Epithelial cell of esophagus (primary cell): ENCODE measurements at places on chromosomes 13 and 19.

- DNase-seq = no peak
Observed at GRCh38 chr19:47353307-47353712, 4.2 kb downstream of the DHX34 start.

DNA sequence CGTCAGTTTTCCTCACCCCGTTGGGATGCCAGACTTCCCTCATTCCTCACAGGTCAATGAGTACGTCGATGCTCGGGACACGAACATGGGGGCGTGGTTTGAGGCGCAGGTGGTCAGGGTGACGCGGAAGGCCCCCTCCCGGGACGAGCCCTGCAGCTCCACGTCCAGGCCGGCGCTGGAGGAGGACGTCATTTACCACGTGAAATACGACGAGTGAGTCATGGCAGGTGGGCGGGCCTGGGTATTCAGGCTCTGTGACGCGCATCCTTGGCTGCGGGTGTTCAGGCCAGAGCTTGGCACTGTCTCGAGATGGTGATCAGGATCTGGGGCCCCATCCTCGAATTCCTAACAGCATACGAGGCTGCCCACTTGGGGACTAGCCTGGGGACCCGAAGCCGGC lies 21.4 kb downstream of the UHRF1 start:
- DNase-seq = no peak

- peak; percentile 9 for DNase-seq
Observed at GRCh38 chr13:41268764-41269163, 5.4 kb upstream of the MTRF1 start.

GRCh38 chr13:48393698-48394085 lies 19.2 kb downstream of the LPAR6 start:
- no peak for DNase-seq

- no peak for DNase-seq
Observed at GRCh38 chr13:49132479-49133002, 87.6 kb upstream of the MLNR start.

DNA sequence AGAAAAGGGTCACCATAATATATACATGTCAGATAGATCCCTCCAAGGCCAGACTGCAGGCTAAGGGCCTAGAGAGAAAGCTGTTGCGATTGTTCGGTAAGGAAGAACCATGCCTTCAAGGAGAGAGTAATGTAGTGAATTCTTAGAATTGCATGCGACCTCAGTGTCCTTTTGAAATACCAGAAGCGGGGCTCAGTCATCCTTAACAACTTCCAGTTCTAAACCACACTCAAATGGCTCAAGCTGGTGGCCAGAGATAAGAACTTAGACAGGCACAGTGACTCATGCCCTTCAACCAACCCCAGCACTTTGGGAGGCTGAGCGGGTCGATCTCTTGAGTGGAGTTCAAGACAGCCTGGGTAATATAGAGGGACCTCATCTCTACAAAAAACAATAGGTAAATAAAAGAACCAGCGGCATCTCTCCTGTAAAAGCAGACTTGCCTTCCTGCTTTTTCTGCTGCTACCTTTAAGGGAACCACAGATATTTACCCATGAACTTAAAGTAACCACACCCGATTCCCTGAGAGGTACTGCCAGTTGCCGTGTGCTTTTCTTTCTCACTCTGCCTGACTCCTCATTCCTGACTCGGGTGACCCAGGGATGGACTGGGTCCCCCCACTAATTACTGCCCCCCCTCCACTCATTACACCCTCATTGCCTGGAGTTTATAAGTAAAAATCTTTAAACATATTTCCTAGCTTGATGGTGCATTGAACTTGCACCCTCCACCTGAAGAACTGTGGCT lies 15.4 kb upstream of the SIGLEC6 start:
- DNase-seq = no peak

DNA sequence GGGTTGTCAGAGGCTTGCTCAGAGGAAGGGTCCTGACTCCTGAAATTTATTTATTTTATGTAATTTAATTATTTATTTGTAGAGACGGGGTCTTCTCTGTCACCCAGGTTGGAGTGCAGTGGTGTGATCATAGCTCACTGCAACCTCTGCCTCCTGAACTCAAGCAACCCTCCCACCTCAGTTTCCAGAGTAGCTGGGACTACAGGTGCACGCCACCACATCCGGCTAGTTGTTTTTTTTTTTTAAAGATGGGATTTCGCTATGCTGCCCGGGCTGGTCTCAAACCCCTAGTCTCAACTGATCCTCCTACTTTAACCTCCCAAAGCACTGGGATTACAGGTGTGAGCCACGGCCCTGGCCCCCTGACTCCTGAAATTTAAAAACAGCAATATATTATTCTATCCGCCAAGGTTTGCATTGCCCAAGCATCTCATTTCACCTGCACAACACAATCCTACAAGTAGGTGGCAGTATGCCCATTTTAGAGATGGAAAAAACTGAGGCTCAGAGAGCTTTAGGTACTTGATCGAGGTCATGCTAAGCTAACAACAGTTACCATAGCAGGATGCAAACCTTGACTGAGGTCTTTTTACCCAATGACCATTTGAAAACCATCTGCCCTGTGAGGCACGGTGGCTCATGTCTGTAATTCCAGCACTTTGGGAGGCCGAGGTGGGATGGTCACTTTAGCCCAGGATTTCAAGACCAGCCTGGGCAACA lies 18.1 kb downstream of the ARHGEF18 start:
- peak; percentile 54 for DNase-seq

GRCh38 chr19:37593996-37594303 lies 642 bp downstream of the ZNF571 start:
- no peak for DNase-seq

DNA sequence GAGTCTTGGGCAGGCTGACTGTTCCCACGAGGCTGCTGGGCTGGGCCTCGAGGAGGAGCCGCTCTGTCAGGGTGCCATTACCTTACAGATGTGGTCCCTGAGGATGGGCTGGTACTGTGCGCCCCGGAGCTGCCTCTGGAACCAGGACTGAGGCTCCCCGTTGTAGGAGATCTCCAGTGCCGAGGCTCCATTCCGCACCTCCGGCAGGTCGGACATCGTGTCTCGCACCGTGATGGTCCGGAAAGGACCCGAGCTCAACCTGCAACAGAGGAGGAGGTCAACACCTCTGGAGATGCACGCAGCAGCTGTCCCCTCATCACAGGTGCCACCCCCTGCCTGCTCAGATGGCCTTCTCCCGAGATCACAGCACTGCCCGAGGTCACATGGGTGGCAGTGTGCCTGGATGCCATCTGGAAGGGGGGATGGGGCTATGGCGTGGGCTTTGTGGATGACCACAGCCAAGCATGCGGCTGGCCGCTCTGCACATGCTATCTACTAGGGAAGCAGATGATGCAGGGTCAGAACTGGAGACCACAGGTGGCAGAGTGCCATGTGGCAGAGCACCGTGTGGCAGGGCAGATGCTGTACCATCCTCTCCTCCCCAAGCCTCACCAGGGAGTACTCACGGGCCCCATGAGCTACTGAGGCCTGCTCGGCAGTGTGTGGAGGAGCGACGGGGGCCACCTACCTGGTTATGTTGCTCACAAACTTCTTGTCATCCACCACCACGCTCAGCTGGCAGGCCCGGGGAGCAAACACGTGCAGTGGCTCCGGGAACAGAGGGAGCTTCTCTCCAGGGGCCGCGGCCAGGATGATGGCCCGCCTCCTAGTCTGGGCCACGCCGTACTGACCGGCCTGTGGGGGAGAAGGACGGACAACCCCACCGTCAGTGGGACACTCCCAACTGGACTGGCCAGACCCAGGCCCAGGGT lies 18.3 kb upstream of the EIF3G start:
- no peak for DNase-seq

- DNase-seq = peak; percentile 46
Observed at GRCh38 chr13:79943346-79944023, 397.4 kb downstream of the SPRY2 start.

GRCh38 chr13:48181482-48182145 lies 51.4 kb upstream of the ITM2B start:
- no peak for DNase-seq

GRCh38 chr13:39144941-39145533 lies 106.8 kb downstream of the NHLRC3 start:
- peak; percentile 76 for DNase-seq

DNA sequence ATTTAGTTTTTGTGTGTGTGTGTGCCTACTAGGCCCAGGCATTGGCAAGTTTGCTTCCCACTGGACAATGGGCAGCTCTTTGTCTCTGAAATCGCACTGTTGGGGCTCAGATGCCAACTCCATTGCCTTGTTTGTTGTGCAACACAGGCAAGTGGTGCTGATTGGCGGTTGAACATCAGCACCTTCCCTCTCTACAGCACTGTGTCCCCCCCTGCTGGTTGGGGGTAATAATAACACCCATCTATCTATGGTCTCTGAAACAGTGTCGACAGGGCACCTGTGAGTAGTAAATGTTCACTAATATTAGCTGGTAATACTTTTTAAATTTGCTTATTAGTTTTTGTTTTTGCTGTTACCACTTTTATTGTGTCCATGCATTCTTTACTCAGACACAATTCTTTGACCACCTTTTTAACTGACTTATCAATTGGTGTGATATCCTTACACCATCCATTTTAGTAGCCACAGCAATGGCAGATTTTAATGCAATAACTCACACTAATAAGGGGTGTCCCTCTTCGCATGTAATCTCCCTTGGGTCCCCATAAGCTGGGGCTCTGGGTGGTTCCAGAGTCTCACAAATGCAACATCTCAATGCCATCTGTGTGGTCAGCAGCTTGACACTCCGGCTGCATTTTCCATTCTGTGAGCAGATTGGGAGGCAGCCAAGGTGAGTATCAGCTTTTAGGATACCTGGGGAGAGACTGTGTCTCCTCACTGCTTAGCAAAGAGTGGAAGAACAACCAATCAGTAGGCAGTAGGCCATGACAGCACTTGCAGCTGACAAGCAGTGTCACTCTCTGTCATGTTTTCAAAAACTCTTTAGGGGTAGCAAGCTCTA lies 47.7 kb upstream of the UQCRFS1 start:
- peak; percentile 1 for DNase-seq

- no peak for DNase-seq
Observed at GRCh38 chr19:20005741-20006140, 33.6 kb downstream of the ZNF682 start.

GRCh38 chr13:37059848-37060192 lies 332 bp upstream of the SUPT20H start:
- no peak for DNase-seq

GRCh38 chr13:61276401-61276800 lies 139.2 kb downstream of the PCDH20 start:
- no peak for DNase-seq

DNA sequence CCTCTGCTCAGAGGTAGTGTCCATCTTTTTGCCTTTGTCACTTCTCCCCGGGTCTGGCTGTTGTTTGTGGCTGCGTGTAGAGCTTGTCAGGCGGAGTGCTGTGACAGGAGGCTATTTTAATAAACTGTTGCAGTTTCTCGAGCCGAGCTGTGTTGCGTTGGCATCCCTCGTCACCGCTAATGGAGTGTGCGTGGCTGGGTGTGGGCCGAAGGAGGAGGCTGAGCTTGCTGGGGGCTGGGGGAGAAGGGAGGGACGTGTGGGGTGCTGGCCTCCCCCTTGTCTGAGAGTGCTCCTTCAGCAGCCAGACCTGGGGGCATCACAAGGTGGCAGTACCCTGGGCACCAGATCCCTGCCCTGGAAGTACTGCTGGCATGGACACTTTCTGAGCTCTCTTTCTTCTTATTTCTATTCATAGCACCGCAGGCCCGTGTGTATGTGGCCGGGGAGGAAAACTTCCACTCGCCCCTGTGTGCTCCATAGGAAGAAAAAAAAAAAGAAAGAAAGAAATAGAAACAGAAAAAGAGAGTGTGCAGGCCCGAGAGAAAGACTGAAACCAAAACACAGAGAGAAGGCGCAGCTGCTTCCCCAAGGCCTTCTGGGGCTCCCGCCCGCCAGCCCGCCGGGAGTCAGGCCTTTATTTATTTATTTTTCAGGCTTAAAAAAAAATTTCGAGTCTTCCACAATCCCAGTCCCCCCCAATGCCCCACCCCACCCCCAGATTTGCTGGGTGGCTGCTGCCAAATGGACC lies 27.0 kb downstream of the NFIX start:
- no peak for DNase-seq

GRCh38 chr13:111636804-111637203 lies 316.4 kb downstream of the TEX29 start:
- DNase-seq = no peak

DNA sequence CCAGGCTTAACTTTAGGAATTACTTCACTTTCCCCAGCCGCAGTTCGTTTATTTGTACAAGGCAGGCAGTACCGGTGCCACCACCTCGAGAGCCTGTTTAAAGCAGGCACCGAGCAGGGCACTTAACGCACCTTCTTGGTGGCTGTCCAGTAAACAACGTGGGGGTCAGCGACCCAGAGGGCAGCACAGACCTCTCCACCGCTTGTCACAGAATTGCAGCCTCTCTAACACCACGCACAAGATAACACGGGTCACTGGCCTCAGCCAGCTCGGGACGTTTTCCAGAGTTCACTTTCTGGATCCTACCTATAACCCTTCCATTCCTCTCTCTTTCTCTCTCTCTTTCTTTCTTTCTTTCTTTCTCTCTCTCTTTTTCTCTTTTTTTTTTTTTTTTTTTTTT lies 16.8 kb upstream of the ELAVL1 start:
- DNase-seq = no peak

GRCh38 chr19:58582985-58583384 lies 9.8 kb upstream of the MZF1 start:
- no peak for DNase-seq

- DNase-seq = peak; percentile 8
Observed at GRCh38 chr19:16293118-16294091, 31.2 kb upstream of the KLF2 start.

DNA sequence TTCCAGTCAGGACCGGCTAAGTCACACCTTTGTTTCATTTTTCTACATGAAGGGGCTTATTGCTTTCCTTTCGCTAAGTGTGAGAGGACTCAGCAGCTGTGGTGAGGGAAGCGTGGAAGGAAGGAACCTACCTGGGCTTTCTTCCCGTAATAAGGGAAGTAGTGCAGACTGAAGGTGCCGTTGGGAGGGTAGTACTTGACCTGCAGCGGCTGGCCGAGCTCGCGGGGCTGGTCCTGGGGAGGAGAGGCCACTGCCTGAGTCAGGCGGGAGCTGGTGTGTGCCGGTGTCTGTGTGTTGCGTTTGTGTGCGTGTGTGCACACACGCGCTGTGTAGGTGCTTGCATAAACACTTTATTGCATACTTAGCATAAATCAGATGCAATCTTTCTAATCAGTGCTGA lies 7.7 kb downstream of the ATP4B start:
- no peak for DNase-seq
